CD8-positive, alpha-beta T cell (primary cell): ENCODE measurements at places on chromosomes 3 and 15.

GRCh38 chr15:66027268-66027805, 158.0 kb downstream of the RAB11A start:
- DNase-seq, result no peak

GRCh38 chr3:141746962-141747361, 8.9 kb downstream of the RNF7 start:
- DNase-seq, result no peak

GRCh38 chr3:11552289-11553264, 91.1 kb downstream of the VGLL4 start:
- no peak for DNase-seq

DNA sequence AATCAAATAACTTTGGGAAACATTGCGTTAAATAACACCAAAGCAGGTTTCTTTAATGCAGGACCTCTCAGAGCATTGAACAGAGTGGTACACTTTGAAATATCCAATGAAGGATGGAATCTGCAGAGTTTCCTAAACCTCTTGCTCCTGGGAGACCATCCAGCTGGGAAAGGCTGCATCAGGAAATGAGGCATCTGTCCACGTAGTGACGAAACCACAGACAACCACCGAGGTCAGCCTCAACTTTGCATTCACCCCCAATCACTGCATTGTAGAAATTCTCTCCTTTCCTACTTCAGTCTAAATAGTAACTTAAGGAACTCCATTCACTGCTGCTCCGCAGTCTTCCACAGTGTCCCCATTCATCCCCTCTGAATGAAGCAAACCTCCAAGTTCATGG, 41.5 kb upstream of the CDV3 start:
- DNase-seq, result no peak

GRCh38 chr15:67372986-67373675, 118.5 kb downstream of the IQCH start:
- DNase-seq, result no peak

DNA sequence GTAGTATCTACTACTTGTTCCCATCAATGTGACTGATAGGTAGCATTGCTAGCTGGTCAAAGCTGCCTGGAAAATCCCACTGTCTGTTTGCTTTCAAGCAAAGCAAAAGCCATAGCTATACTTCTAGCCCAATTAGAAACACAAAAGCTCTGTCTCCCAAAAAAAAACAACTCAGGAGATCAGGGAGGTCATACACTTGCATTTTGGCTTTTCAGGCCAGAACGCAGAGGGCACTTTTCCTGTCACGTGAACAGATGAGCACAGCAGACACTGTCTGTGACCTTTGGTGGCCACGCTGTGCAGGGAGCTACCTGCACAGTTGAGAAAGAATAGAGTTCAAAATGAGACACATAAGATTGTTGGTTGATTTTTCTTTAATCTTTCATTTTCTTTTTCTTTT, 441.7 kb upstream of the PDZRN3 start:
- DNase-seq, result no peak

GRCh38 chr15:98649472-98650416, 1.4 kb downstream of the IGF1R start:
- peak; percentile 61 for DNase-seq

- peak; percentile 43 for DNase-seq
Observed at GRCh38 chr15:80776420-80777045, 2.6 kb upstream of the CEMIP start.

DNA sequence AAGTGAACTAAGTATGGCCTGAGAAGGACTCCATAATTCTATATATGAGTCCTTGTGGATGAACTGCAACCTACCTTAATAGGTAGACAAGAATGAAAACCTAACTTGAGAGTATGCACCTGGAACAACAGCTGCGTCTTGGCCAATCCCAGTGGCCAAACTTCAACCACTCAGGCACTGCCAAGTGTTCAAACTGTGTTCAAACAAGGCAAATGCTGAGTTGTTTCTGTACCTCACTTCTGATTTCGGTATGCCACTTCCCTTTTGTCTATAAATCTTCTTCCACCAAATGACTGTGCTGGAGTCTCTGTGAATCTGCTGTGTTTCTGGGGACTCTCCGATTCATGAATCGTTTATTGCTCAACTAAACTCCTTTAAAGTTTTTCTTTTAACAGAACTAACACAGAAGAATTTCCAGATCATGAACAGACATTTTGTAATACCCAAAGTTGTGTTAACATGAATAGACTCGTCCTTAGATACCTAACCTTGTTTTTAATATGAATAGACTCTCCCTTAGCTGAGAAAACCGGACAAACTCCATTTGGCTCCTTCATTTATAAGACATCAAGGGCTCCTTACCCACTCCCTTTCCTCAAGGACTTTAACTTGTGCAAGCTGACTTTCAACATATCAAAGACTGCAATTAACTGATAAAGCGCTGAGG, 4.1 kb downstream of the ZNF717 start:
- DNase-seq, result no peak

GRCh38 chr3:139522421-139522820, 17.1 kb downstream of the RBP1 start:
- DNase-seq, result no peak

DNA sequence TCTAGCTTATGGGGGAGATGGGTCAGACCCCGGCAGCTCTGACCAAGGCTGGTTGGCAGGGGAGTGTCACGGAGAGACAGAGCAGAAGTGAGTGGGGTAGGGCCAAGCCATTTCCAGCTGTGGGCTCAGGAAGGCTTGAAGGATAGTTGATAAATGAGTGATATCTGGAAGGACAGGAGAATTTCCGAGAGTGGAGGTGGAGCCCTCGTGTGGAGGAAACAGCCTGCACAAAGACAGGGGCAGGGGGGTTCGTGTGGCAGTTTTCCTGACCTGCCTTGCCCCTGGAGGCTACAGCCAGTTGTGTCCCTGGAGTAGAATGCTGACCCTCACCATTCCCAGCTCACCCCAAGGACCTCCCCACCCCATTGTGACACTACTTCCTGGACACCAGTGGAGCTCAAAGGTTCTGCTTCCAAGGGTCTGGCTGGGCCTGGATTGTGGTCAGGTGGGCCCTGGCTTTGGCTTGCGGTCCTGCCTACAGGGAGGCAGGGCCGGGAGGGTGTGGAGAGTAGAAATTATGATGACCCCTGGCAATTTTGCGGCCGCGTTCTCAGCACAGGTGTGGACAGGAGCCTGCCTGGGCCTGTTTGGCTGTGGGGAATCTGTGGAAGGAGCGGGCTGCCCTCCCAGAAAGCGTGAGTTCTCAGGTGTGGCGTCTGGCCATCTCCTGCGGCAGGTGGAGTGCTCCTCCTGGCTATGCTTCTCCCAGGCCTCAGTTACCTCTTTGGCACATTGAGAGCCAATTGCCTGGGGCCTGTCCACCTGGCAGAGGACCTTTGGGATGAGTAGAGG, at the start of gene SLC22A14:
TSS of gene SLC22A14 (plus strand) at position 400 of the 792 bp plus-strand sequence. CDS start 23,733 bp downstream, outside the sequence.
- no peak for DNase-seq

GRCh38 chr15:101844916-101845315, 32.9 kb downstream of the OR4F15 start:
- no peak for DNase-seq

- no peak for DNase-seq
Observed at GRCh38 chr3:177357352-177358090, 160.2 kb upstream of the TBL1XR1 start.

DNA sequence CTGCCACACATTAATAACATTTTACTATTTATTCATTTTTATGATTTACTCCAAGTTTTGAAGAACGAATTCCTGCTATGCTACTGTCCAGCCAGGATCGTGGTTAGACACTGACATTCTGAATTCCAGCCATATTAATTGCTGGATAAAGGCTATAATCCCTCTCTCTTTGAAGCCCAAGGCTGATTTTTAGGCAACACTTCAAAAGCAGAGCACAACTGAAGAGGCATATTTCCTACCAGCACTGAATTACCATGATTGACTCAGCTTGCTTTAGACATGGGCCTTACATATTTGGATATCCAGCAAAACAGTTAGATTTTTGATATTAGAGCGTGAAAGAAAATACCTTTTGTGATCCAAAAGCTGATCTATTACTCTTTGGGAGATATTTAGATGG, 205.0 kb downstream of the ZIC1 start:
- no peak for DNase-seq

- DNase-seq, result no peak
Observed at GRCh38 chr3:37982331-37982730, 8.3 kb upstream of the VILL start.

DNA sequence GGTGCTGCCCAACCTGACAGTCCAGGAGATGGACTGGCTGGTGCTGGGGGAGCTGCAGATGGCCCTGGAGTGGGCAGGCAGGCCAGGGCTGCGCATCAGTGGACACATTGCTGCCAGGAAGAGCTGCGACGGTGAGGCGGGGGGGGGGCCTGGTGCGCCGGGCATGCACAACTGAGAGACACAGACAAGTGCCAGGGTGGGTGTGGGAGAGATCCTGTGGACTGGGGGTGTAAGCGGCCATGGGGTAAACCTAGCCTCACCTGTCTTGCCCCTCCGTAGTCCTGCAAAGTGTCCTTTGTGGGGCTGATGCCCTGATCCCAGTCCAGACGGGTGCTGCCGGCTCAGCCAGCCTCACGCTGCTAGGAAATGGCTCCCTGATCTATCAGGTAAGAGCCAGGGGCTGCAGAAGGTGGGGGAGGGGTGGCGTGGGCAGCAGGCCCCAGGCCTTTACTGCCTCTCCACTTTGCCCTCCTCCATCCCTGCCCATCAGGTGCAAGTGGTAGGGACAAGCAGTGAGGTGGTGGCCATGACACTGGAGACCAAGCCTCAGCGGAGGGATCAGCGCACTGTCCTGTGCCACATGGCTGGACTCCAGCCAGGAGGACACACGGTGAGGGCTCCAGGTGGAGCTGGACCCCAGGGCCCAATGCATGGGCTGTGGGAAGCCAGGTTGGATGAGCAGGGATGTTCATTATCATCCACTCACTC, 3.3 kb downstream of the CHRD start:
- no peak for DNase-seq

DNA sequence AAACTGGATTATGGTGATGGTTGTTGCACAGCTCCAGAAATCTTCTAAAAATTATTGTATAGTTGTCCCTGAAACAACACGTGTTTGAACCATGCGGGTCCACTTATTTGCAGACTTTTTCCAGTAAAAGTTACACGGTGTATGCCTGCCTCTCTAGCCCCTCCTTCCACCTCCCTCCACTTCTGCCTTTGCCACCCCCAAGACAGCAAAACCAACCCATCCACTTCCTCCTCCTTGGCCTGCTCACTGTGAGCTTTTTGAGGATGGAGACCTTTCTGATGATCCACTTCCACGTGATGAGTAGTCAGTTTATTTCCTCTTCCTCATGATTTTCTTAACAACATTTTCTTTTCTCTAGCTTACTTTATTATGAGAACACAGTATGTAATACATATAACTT, 5.4 kb downstream of the CYFIP1 start:
- no peak for DNase-seq

DNA sequence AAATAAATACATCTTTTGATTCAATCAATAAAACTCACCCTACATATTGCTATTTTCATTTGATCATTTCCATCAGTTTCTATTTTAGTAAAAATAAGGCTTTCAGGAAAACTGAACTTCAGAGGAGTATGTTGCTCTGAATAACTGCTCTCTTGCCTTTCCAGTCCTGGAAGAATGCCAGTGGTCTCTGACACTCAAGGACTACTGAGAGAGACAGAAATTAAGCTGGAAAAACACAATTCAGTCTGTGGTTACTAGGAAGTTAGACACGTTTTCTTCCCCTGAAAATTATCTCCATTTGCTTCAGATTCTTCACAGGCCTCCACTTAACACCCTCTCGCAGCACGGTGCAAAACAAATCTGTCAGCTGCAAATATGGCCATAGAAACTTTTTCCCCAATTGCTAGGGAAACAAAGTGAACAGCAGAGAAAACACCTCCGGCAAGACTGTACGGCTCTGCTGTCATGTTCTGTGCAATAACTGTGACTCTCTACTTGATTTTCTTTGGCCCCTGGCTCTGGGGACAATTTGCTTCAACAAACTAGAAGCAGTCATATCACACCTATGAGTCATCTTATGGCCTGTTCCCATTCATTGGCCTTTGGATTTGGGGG, 353.0 kb downstream of the MAGI1 start:
- no peak for DNase-seq

DNA sequence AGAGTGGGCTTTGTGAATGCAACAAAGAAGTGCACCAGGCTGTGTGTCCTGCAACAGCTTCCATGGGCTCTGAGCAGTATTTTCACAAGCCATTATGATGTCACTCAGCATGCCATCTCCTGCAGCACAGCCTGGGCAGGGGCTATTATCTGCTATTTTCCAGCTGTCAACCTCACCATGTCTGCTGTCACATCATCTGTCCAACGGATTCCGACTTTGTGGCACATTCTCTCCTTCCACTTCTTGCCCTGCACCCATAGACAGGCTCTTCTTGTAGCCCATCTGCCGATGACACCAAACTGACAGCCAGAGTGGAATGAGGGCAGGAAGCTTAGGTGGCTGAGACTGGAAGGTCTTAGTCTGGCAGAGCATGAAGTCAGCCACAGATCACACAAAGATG, 691.9 kb downstream of the NTRK3 start:
- no peak for DNase-seq

DNA sequence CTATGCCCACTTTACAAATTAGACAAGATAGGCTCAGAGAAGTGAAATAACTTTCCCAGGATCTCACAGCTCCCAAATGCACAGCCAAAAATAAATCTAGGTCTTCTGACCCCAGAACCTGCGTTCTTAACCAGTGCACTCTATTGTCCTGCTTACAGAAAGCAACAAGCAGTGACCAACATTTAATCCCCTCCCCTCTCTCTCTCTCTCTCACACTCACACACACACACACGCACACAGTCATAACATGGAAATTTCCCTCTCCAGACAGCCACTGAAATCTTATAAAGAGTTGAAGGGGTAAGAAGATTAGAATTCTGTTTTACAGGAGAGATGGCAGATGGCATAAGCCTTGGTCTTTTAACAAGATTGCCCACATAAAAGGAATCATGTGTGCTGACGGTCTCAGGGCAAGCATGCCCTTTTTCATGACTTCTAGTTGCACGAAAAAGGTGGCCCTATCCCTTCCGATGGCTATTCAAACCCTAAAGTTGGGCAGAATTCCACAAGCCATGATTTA, 29.4 kb downstream of the EOGT start:
- no peak for DNase-seq

GRCh38 chr15:101014921-101015841, 96.0 kb downstream of the LRRK1 start:
- peak; percentile 54 for DNase-seq

GRCh38 chr15:58731756-58732535, 17.6 kb downstream of the ADAM10 start:
- no peak for DNase-seq

- DNase-seq, result no peak
Observed at GRCh38 chr3:136350557-136350956, 100.4 kb downstream of the PCCB start.
